ENCODE measurements at places on chromosomes 4 and X.

- no peak for DNase-seq
Measured at GRCh38 chrX:153870288-153870690, 15.7 kb downstream of the L1CAM start.

- peak; percentile 59 for DNase-seq
Measured at GRCh38 chr4:140150886-140151698, 2.9 kb downstream of the MAML3 start.

DNA sequence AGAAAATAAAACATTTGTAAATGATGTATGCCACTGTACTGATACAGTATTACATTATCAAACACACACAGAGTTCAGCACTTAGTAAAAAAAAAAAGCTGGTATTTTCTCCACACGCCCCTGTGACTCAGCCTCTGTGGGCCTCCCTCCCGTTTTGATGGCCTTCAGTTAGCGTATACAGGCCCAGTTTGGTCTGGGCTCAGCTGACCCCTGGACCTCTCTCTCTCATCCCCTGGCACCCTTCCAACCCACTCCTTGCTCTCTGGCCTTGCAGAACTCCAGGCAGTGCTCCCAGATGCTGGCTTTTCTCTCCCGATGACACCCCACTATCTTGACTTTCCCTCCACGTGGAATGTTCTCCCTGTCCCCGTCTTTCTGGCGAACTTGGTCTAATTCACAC lies 89.0 kb upstream of the LIMCH1 start:
- no peak for DNase-seq

GRCh38 chr4:52376132-52376704 lies 282.9 kb downstream of the USP46 start:
- DNase-seq, result no peak

GRCh38 chr4:98203332-98204235 lies 57.6 kb upstream of the RAP1GDS1 start:
- no peak for DNase-seq

DNA sequence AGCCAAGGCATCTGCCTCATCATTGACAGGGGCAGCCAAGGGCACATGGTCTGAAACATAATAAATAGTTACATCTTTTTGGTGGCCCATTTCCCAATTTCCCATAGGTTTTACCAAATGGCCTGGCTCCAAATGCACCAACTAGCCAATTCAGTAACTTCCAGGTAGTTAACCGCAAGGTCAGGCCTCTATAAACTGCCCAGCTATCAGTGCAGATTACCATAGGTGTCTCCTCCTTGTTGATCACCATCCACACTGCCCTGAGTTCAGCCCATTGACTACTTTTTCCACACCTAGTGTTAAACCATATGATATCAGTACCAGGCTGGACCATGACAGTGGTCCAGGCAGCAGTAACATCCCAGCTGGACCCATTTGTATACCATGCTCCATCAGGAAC lies 1145.1 kb upstream of the POU3F4 start:
- no peak for DNase-seq

DNA sequence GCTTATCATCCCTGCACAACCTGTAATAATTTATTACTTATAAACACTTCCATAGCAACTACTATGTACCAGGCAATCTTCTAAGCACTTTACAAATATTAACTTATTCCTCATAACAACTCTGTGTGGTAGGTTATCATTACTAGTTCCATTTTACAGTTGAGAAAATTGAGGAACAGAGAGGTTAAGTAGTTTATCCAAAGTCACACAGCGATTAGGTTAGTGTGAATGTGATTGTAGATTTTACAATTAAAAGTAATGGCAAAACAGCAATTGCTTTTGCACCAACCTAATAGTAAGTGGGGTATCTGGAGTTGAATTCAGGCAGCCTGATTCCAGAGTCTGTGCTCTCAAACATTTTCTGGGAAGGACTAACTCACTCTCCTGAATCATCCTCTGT lies 348.9 kb downstream of the NKX6-1 start:
- no peak for DNase-seq

DNA sequence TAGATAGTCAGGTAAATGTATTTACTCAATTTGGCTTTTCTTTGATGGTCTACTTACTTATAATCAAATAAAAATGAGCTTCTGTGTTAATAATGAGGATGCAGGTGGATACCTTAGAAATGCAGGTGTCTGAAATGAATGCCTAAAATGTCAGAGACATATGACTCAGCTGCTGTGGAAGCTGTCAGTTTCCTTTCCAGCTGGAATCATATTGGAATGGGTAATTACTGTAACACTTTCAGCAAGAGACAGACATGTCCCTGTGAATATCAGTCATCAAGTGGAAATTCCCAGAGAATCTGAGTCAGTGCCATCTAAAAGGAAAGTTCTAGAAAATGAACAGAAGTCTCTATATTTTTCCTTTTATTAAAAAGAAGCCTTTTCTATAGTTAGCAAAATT lies 783.0 kb upstream of the AADAT start:
- no peak for DNase-seq

DNA sequence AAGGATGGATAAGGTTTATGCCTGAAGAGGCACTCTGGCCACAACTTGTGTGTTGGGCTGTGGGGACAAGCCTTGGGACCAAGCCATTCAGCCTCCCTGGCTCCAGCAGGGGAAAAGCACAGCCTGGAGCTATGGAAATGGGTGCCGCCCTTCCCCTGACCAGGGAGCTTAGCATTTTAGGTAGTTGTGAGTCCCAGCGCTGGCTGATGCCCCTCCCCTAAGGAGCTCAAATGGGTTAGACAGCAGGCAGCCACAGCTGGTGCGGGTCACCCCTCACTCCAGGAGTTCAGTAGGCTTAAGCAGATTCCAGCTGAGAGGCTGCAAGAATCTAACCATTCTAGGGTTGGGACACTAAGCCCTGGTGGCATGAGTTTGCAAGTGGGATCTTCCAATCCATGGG lies 172.9 kb downstream of the KCNIP4 start:
- no peak for DNase-seq

- no peak for DNase-seq
Measured at GRCh38 chr4:47309165-47309564, 154.3 kb downstream of the COMMD8 start.

GRCh38 chr4:14317351-14317750 lies 684.9 kb upstream of the CPEB2 start:
- DNase-seq, result no peak

DNA sequence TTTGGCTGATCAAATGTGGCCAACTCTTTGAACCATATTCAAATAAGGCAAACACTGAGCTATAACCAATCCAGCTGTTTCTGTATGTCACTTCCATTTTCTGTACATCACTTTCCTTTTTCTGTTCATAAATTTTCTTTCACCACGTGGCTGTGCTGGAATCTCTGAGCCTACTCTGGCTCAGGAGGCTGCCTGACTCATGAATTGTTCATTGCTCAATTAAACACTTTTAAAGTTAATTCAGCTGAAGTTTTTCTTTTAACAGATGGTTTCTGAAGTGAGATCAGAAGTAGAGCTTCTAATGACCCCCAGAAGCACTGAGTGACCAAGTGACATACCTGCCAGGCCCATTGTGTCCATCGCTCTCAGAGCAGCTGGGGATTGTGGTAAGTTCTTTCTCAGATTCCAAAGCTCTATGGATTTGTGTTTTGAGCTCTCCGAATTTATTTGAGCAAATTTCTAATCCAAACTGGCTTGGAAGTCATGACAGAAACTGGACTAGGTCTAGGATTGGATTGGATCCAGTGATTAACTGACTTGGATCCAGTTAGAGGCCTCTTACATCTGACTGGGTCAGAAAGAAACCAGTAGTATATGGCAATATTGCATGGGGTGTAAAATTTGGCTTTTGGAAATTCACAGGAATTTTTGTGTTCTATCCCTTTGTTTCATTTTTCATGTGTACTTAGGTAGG lies 121.2 kb upstream of the BANK1 start:
- no peak for DNase-seq

DNA sequence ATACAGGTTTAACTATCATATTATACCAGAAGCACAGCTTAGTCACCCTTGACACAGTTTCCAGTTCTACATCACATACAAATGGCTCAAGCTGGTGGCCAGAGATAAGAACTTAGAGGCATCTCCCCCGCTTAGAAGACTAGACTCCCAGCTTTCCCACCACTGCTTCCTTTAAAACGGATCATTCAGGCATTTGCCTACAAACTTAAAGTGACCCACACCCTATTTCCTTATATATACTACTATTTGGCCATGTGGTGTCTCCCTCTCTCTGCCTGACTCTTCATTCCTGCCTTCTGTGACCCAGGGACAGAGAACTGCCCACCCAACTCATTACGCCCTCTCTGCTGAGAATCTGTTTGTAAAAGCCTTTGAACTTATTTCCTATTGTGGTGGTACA lies 781.2 kb upstream of the DIAPH2 start:
- DNase-seq, result no peak

- DNase-seq, result peak; percentile 34
Measured at GRCh38 chrX:49840679-49841078, 11.6 kb downstream of the PAGE4 start.

GRCh38 chr4:41160012-41160789 lies 54.1 kb downstream of the APBB2 start:
- DNase-seq, result no peak

GRCh38 chrX:15298201-15298600 lies 17.2 kb downstream of the ASB11 start:
- DNase-seq, result no peak

GRCh38 chr4:20318909-20319277 lies 67.2 kb downstream of the SLIT2 start:
- DNase-seq, result no peak

DNA sequence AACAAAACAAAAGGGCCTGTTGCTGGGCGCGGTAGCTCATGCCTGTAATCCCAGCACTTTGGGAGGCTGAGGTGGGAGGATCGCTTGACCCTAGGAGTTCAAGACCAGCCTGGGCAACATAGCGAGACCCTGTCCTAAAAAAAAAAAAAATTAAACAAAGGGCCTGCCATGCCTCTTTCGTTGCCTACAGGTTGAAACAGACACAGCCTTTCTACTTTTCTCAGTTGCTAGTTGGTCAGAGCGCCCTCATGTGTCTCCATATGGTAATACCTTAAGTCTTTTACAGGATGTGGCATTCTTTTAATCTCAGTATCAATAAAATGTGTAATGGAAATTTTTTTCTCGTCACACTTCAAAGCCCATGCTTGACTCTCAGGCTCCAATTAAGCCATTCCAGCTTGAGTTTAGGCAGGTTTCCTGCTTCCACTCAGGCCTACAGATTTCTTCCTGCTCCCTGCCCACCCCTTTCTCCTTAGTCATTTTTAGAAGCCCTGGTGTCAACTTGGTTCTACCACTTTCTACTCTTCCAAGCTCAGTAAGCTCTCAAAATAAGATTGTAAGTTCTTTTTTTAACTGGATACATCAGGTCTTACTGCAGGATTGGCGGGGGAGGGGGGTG lies 4.6 kb upstream of the SOWAHD start:
- no peak for DNase-seq

GRCh38 chr4:55158957-55159356 lies 33.6 kb upstream of the KDR start:
- DNase-seq, result no peak

- DNase-seq, result no peak
Measured at GRCh38 chrX:155048977-155049619, 21.8 kb downstream of the CMC4 start.

GRCh38 chrX:65871671-65872311 lies 168.1 kb downstream of the VSIG4 start:
- DNase-seq, result no peak

GRCh38 chr4:71230271-71231128 lies 108.3 kb upstream of the SLC4A4 start:
- no peak for DNase-seq

DNA sequence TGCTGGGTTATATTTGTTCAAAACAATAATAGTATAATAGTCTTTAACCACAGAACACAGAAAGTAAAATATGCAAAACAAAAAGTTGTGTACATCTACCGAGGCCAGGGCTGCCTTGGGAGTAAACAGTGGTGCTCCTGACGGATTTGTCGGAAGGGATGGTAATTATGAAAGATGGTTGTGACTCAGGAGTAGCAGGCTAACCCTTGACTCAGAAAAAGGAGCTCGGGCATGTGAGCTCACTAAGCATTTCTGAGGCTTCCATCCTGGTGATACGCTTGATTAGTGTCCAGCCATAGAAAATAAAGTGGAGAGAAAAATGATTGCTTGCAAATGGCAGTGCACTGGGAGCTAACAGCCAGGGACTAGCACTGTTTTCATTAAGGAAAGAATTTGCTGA lies 53.2 kb upstream of the SPANXB1 start:
- no peak for DNase-seq

DNA sequence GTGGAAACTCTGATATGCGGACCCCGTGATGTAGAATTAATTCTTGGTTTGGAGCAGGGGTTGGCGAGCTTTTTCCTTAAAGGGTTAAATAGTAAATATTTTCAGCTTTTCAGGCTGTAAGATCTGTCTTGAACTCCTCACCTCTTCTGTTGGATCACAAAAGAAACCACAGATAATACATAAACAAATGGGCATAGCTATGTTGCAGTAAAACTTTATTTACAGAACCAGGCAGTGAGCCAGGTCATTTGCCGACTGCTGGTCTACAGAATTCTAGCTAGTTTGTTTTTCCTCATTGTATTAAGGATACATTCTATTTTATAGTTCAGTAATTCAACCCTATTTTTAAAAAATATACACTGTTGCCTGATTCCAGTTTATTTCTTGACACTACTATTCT lies 116.6 kb downstream of the PAPSS1 start:
- DNase-seq, result no peak

DNA sequence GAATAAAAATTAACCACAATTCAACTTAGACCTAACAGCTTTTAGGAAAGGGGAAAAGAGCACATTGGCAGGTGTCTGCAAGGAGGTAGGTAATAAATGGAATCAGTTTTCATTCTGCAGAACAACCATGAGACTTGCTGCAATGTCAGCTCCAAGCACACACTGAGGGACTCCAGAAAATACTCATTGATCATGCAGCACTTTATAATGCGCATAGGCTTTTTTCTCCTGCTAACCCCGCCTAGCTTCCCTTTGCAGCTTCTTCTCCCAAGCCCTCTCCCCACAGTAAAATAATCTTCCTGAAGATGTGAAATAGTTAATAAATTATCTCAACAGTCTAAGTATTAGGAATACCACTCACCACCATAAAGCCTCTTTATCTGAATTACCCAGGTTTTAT lies 36.9 kb downstream of the ANKRD17 start:
- DNase-seq, result no peak

DNA sequence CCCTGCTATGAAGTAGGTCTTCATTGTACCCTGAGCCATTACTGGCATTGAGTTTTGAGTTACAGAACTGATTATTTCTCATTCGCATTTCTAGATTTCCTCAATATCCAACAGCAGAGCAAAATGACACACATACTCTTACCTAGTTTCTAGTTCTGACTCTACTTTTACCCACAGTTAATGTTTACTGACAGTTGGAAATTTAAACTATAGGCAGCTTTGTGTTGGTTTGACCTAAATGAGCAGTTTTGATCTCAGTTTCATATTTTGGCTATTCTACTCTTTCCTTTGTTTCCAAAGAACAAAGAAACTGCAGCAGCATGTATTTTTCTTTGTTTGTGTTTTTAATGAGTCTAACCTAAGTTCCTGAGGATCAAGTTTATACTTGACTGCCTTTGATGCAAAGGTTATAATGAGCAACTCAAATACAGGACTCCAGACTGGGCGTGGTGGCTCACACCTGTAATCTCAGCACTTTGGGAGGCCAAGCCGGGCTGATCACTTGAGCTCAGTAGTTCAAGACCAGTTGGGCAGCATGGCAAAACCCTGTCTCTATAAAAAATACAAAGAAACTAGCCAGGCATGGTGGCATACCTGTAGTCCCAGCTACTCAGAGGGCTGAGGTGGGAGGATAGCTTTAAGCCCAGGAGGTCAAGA lies 30.4 kb downstream of the TXK start:
- no peak for DNase-seq

Measured in stimulated activated CD8-positive, alpha-beta memory T cell treated with anti-CD3 and anti-CD28 coated beads, Interleukin-15, amount 100 ng/mL, for 48 hours (primary cell).